ENCODE measurements at places on chromosomes 11 and 22.

DNA sequence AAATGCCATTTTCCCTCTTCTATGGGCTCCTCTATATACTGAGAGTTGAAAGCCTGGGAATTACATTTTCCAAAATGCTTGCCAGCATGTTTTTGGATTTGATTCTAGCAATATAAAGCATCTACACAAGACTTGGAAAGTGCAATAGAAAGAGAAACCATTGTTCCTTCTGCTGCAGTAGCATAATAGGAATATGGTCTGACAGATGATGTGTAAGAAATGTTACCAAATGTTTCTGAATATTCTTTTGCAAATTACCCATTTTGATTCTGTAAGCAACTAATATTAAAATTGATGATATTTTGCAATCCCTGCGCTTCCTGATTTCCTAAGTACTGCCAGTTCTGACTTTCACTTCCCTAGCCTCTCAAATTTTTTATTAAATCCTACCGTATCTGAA, 61.6 kb downstream of the CASP12 start:
- DNase-seq = no peak

- DNase-seq = no peak
These were observed 606.8 kb downstream of the NTM start for GRCh38 chr11:131977231-131977630.

- no peak for DNase-seq
These were observed 2.9 kb upstream of the OR5T1 start for GRCh38 chr11:56271092-56271491.

GRCh38 chr11:134382830-134383229, 29.2 kb downstream of the B3GAT1 start:
- DNase-seq = no peak

DNA sequence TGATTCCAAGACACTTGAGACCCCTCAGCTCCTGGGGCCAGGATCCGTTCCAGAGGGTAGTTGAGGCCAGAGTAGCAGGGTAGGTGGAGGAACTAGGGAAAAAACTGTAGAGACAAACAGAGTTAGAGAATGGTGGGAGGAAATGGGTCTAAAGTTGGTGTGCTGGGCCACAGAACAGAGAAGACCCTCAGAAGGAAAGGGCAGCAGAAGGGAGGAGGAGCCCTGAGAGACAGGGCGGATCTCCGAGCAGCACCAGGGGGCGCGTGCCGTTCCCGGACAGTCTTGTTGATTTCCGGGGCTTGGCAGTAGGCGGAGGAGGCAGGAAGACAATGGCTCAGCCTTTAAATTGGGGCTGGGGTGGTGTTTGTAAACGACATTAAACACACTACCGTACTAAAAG, 2.4 kb upstream of the CECR2 start:
- DNase-seq = no peak
